ENCODE measurements at places on chromosomes 13 and 19. TPM values are rescaled to one million over a fixed set of nuclear protein-coding genes. Genes with fewer than 3 reads are reported as not detected.

Gene BLOC1S3
- total RNA-seq: 16.7 TPM

Gene PEPD
- total RNA-seq: 21.1 TPM

GRCh38 chr19:52901842-52902241 is 4.4 kb upstream of the ZNF320 start:
- H3K27ac ChIP-seq: no peak overlapping the region
- peaks cover 9% of the 10 kb centered on the region for H3K4me1 ChIP-seq
- peaks cover 17% of the 10 kb centered on the region for H3K36me3 ChIP-seq
- H3K4me3 ChIP-seq: no peak overlapping the region
- DNase-seq: no peak

- H3K4me3 ChIP-seq: no peak within 1 kb of the TSS
- peaks cover 3% of the 10 kb centered on the region for H3K4me1 ChIP-seq
- no peaks in the 10 kb centered on the region for H3K36me3 ChIP-seq
- no peak for DNase-seq
Measured at GRCh38 chr19:3483226-3483628, at the start of gene SMIM44. TSS of gene SMIM44 (minus strand) at chr19:3483441. CDS start at chr19:3483403, 38 bp downstream.

DNA sequence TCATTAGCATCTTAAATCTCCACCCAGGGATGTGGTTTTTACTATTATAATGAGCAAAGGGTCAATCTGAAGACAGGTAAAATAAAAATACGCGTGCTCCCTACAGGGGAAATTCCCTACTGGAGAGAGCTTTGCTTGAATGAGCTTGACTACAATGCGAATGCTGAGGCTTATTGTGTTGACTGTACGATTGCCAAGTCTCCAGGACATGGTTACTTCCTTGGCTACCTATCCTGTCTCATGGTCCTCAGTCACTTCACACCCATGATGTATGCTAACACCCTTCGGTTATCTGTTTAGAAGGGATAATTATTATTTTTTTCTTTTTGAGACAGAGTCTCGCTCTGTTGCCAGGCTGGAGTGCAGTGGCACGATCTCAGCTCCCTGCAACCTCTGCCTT is 61.7 kb downstream of the ZNF627 start:
- DNase-seq: no peak
- no peaks in the 10 kb centered on the region for H3K4me1 ChIP-seq
- H3K27me3 ChIP-seq: peaks cover 6% of the 10 kb centered on the region

Data from activated T-cell treated with anti-CD3 and anti-CD28 coated beads, Interleukin-2, amount 50 U/mL, for 72 hours (primary cell).